NCI-H2029 (cell line): ENCODE measurements at places on chromosomes 12 and 14.

GRCh38 chr12:51171884-51172514, 936 bp downstream of the TFCP2 start:
- DNase-seq, result no peak

- DNase-seq, result no peak
Measured at GRCh38 chr14:42214981-42215491, 608.4 kb downstream of the LRFN5 start.

DNA sequence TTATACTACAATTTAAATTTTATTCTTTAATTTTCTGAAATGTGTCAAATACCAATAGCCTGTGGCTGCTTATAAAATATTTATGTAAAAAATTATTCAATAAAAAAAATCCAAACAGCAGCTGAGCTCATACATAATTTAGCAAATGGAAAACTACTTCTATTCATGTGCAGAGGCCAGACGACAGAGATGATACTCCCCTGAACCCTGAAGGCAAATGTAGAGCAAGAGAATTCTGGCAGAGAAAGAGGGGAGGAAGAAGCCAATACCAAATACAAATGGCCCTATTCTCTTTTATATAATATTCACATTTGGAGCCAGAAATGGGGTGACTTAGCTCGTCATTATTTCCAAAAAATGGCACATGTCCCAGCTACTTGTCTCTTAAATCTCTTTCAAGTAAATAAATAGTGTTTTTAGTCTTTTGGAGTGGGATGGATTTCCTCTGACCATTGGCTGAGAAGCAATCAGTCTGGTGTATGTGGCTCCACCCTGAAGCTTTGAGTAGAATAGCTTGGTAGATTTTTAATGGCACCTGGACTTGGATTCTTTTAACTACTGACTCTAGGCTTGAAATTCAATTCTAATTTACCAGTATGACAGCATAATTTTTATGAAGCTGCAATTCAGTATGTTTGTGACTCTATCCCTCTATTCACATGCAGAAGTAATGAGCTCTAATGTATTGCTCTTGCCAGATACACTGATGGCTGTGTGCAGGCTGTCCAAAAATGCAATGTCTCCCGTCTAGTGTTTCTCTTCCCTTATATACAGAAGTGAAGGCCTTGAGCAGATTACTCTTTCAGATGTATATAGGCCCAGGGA, 113.4 kb upstream of the SCAF11 start:
- no peak for DNase-seq

GRCh38 chr14:62655166-62655565, 390.1 kb downstream of the KCNH5 start:
- DNase-seq, result no peak
